ENCODE measurements at places on chromosomes 5 and 9. TPM values are rescaled to one million over a fixed set of nuclear protein-coding genes. Genes with fewer than 3 reads are reported as not detected.

The DDX4 gene
- 1.2 TPM for total RNA-seq

The PCAT7 gene
- total RNA-seq, result not detected

The CSF2 gene
- total RNA-seq, result 1.1 TPM

The ARSB gene
- total RNA-seq, result 6.3 TPM

The PTGDS gene
- total RNA-seq, result 3.3 TPM

The PCDHA1 gene
- not detected for total RNA-seq

The RASGEF1C gene
- total RNA-seq, result not detected

The PCDHB13 gene
- total RNA-seq, result not detected

The TMEM174 gene
- total RNA-seq, result not detected

The S1PR3 gene
- total RNA-seq, result 0.06 TPM

The CYLC2 gene
- not detected for total RNA-seq

The MCIDAS gene
- not detected for total RNA-seq

The SLC1A3 gene
- 1.9 TPM for total RNA-seq

The MOCS2 gene
- 26.0 TPM for total RNA-seq

The DAB2 gene
- total RNA-seq, result 2.3 TPM

The DPP7 gene
- total RNA-seq, result 322 TPM

The FOCAD gene
- 28.3 TPM for total RNA-seq

The TLX3 gene
- total RNA-seq, result not detected

The PCDHA8 gene
- total RNA-seq, result not detected

The CAMSAP1 gene
- total RNA-seq, result 35.4 TPM

The CCL19 gene
- total RNA-seq, result not detected

- no peak for DNase-seq
Observed at GRCh38 chr9:110183208-110184145, 24.5 kb downstream of the C9orf152 start.

GRCh38 chr9:73216100-73216499 is 64.4 kb downstream of the ANXA1 start:
- DNase-seq, result no peak

DNA sequence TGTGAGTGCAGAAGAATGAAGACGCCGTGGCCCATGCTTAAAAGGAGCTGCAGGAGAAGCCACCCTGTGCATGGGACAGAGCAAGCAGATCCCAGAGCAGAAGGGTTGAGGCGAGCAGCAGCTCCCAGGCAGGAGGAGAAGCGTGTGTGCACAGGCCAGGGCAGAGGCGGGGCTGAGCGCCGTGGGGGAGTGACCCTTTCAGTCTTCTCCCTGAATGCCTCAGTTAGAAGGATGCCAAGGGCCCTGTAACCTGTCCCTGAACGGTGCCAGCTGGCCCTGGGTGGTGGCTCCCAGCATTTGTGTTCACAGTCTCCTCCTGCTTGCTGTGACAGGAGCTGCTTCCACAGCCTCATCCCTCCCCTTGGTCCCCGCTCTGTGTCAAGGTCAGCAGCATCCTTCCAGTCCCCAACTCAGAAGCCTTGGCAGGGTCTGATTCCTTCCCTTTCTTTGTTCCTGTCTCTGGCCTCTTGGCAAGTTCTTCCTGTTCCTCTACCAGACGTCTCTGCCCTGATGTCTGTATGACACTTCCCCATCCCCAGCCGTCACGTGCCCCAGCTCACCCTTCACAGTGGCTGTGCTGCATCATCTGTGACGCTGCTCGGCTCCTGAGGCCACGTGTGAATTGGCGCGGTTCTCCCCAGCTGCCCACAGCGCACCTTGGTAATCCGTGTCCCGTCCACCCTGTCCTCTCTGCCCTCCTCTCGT is 5.2 kb downstream of the EXOC3 start:
- peak; percentile 24 for DNase-seq

DNA sequence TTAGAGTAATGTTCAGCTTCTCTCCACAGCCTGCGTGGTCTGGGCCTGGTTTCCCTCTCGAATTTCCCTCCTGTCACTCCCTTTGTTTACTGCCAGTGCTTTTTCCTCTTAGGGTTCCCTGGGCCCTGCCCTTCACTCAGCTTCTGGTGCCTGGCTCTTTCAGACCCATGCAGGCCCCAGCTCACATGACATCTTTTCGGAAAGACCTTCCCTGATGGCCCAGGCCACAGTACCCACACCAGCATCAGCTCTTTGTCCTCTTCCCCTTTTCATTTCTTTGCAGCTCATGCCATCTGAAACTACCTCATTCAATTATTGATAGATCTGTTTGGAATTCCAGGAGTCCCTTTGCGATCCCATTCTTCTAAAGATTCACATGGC is 68.1 kb upstream of the ABL1 start:
- DNase-seq, result no peak

- peak; percentile 4 for DNase-seq
Observed at GRCh38 chr9:114276908-114277821, 45.7 kb upstream of the ORM1 start.

DNA sequence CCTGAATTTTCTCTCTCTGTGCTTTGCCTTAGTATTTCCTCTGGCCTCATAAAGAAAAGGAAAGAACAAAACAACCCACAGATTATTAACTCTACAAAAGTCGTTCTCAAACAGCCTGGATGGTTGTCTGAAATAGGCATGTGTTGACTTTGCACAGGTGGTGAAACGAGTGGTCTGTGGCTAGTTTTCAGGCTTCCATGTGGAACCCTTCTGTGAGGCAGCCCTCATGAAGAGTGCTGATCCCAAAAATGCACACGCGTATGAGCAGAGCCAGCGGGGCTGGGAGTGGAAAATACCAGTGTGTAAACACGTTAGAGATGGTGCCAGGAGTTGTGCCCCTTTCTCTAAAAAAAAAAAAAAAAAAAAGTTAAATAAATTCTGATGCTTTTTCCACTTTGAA is 4.9 kb upstream of the PSAT1 start:
- no peak for DNase-seq

DNA sequence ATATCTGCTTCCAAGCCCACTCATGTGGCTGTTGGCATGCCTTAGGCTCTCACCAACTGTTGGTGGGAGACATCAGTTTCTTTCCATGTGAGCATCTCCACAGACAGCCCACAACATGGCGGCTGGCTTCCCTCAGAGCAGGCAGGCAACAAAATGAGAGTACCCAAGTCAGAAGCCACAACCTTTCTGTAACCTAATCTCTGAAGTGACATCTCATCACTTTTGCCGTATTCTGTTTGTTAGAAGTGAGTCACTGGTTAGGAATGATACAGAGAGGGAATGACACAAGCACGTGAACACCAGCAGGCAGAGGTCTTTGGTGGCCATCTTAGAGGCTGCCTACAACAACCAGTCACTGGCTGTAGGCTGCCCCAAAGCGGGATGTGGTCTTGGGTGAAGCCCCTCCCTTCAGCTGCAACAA is 88.6 kb upstream of the RASGRF2 start:
- no peak for DNase-seq

GRCh38 chr9:71990466-71990865 is 69.9 kb downstream of the C9orf57 start:
- no peak for DNase-seq

GRCh38 chr5:124297826-124298225 is 448.6 kb downstream of the ZNF608 start:
- no peak for DNase-seq

GRCh38 chr5:68169903-68170302 is 45.7 kb upstream of the PIK3R1 start:
- DNase-seq, result no peak

DNA sequence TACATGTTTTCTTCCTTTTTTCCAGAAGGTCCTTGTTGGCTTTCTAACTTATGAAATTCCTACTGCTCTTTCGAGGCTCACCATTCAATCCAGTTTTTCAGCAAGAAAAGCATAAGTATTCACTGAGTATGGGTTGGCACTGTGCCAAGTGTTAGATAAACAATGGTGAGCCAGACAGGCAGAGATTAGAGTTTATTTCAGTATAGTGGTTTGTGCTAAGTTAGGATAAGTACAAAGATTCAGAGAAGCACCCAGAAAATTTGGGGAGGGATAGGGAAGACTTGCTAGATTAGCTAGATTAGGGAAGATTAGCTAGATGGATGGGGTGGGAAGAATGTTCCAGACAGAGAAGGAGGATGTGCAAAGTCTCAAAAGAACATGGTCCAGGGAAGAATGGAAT is 122.9 kb downstream of the OXCT1 start:
- DNase-seq, result no peak

DNA sequence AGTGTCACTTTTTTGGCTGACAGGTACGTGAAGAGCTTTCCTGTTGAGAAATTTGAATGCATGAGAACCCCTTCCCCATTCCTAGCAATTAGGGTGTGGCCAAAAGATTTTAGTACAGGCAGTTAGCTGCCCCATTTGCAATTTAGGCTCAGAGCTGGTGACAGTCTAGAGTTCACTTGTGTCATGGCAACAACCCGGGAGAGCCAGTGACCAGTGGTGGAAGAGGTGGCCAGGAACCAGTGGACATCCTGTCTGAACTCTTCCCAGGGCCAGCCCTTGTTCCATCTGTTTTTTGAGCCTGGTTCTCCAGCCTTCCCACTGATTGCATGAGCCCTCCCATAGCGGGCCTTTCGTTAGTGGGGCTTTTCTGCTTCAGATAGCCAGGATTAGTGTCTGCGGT is 2.5 kb upstream of the NEUROG1 start:
- no peak for DNase-seq

- DNase-seq, result peak; percentile 45
Observed at GRCh38 chr9:113350937-113351336, 1.6 kb downstream of the BSPRY start.

GRCh38 chr5:122816756-122817155 is 28.7 kb upstream of the SNX24 start:
- DNase-seq, result no peak

DNA sequence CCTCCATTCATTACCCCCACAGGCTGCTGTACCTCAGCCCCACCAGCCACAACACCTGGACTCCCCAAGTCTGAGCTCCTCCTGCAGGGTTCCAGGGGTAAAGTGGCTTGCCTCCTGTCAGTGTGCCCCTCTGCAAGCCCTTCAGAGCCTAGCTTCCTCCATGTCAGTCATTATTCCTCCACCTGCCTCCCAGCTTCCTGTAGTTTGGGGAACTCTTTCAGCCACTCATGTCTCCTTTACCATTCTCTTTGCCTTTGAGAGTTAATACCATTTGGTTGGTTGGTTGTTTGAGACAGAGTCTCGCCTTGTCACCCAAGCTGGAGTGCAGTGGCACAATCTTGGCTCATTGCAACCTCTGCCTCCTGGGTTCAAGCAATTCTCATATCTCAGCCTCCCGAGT is 36.2 kb downstream of the IRF1 start:
- no peak for DNase-seq

GRCh38 chr5:86332851-86333250 is 284.9 kb upstream of the COX7C start:
- no peak for DNase-seq

- DNase-seq, result peak; percentile 42
Observed at GRCh38 chr9:121744687-121745395, 93.4 kb downstream of the DAB2IP start.

GRCh38 chr5:56686337-56687195 is 128.8 kb upstream of the MAP3K1 start:
- DNase-seq, result no peak

GRCh38 chr9:86396412-86396811 is 42.2 kb upstream of the TUT7 start:
- no peak for DNase-seq

GRCh38 chr9:74645007-74645639 is 148.0 kb downstream of the RORB start:
- DNase-seq, result no peak

- DNase-seq, result no peak
Observed at GRCh38 chr9:84166891-84167290, 173.7 kb downstream of the SLC28A3 start.

- DNase-seq, result no peak
Observed at GRCh38 chr5:96288845-96289185, 144.2 kb downstream of the PCSK1 start.

DNA sequence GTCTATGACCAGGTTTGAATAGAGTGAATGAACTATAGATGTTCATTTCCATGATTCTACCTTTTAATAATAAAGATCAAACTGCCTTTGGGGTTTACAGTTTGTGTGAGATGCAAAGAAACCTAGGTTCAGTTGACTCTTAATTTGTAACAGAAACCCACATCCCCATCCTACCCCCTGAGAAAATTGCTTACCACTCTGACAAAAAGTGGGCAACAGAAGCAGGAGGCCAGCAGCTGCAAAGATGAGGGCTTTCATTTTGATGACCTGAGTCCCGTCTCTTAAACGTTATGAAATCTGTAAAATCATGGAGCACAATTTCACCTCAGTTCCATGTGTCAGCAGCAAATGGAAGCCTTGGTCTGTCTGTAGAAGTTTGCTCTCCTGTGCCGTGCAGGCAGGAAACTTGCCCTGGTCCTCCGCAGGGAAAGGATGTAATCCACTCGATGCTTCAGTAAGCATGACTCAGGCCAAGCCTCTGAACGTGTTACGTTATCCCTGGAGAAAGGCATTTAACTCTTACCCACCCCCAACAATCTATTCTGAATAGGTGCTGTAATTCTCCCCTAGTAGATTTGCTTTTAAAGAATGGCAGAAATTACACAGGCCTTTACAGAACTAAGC is at the start of gene F2RL2:
TSS of gene F2RL2 (minus strand) at position 431 of the 624 bp plus-strand sequence. CDS start at position 258, 173 bp downstream.
- DNase-seq, result no peak

DNA sequence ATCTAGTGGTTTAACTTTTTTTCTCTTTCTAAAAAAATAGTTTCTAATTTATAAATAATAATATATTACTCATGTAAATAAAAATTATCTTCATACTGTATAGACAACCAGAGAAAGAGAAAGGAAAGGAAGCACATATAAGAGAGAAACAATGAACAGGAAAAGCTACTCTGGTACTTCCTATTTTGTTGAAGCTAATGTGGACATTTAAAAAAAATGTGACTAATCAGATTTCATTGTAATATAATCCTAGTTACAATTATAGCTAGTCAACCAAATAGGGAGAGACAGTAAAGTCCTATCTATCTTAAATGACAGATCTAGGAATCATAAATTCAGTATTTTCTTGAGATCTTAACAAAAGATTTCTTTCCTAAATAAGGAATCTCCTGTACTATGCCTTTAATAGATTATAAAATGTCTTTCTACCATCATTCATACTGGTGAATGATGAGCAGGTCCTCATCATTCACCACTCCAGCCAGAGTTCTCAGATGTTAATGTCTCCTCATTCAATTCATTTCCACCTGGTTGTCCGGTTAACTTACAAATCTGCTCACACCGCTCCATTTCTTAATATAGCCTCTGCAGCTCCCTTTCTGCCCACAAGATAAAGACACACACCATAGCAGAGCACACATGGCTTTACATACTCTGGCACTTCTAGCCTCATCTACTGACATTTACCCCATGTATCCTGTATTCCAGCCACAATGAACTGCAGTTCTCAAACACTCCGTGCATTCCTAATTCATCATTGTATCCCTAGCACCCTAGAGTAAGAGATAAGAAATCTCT is 30.9 kb downstream of the ZFR start:
- no peak for DNase-seq

GRCh38 chr5:154189256-154189818 is 1.2 kb upstream of the GALNT10 start:
- no peak for DNase-seq

DNA sequence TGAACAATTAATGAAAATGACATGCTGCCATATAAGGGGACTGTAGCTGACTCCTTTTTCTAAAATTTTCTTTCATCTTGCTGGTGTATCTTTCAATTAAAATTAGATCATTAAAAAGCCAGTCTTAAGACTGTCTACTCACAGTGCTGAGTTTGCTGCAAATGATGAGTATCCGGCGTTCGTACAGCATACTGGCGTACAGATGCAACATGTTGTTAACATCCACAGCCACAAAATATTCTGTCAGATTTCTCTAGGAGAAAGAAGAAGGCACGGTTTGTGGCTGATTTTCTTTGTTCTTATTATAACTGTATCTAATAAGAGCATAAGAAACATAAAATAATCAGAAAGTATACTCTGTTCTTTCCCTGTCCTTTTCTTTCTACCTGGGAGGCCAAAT is 278.1 kb downstream of the DENND1A start:
- no peak for DNase-seq

GRCh38 chr9:79542735-79543620 is 28.8 kb upstream of the TLE4 start:
- no peak for DNase-seq

All from activated naive CD8-positive, alpha-beta T cell treated with anti-CD3 and anti-CD28 coated beads, Interleukin-2, amount 10 ng/mL, durations not matched to agents 7 days and 5 days (primary cell).